ENCODE measurements at places on chromosomes 4 and X. TPM values are rescaled to one million over a fixed set of nuclear protein-coding genes. Genes with fewer than 3 reads are reported as not detected.

Gene MSANTD1
- total RNA-seq: 1.2 TPM

Gene TMEM31
- 0.68 TPM for total RNA-seq

GRCh38 chrX:113399506-113400192 lies 559.0 kb upstream of the AMOT start:
- no peak overlapping the region for H3K4me3 ChIP-seq
- H3K4me1 ChIP-seq: no peaks in the 10 kb centered on the region
- no peak overlapping the region for H3K27ac ChIP-seq

DNA sequence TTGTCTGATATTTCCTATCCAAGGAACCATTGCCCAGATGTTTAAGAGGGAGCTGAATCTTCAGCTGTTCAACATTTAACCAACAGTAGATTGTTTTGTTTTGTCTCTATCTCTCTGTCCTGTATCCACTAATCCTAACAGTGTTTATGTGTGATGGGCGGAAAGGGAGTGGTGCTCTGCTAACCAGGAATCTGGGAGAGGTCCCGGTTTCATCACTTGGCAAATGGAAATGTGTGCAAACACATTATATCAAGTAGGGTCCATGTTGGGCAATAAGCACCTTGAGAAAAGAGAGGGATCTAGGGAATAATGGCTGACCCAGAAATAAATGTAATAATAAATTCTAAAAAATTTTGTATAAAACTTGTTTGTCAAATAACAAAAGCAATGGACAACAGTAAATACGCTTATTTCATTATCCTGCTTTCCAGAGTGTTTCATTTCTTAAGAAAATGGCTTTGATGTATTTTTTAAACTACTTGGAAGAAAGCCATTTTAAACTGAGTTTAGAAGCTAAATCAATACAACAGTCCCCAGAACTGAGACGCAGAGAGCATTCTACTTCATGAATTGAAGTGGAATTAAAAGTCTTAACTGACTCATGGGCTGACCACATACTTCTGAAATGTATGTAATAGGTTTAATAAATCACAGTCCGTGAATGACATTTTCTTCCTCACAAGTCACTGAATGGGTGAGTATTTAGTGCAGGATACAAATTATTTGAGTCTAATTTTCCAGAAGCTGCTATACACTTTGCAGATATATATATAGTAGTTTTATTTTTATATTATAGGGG lies 55.8 kb downstream of the EMCN start:
- no peak overlapping the region for H3K27ac ChIP-seq
- no peak for DNase-seq
- H3K4me1 ChIP-seq: no peaks in the 10 kb centered on the region
- H3K36me3 ChIP-seq: no peaks in the 10 kb centered on the region
- H3K27me3 ChIP-seq: no peaks in the 10 kb centered on the region
- H3K4me3 ChIP-seq: no peak overlapping the region

- no peaks in the 10 kb centered on the region for H3K27me3 ChIP-seq
- H3K4me1 ChIP-seq: no peaks in the 10 kb centered on the region
- no peaks in the 10 kb centered on the region for H3K36me3 ChIP-seq
- no peak for DNase-seq
- H3K27ac ChIP-seq: no peak overlapping the region
- no peak overlapping the region for H3K4me3 ChIP-seq
Measured at GRCh38 chr4:147418226-147418625, 62.7 kb upstream of the EDNRA start.

DNA sequence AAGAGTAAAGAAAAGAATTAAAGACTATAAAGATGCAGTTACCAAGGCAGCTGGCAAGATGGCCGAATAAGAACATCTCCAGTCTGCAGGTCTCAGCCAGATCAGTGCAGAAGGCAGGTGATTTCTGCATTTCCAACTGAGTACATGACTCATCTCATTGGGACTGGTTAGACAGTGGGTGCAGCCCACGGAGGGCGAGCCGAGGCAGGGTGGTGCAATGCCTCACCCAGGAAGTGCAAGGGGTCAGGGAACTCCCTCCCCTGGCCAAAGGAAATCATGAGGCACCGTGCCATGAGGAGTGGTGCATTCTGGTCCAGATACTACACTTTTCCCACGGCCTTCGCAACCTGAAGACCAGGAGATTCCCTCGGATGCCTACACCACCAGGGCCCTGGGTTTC lies 20.5 kb downstream of the SPIN4 start:
- H3K4me3 ChIP-seq: no peak overlapping the region
- H3K4me1 ChIP-seq: no peaks in the 10 kb centered on the region
- DNase-seq: no peak
- H3K36me3 ChIP-seq: no peaks in the 10 kb centered on the region
- no peak overlapping the region for H3K27ac ChIP-seq

- no peaks in the 10 kb centered on the region for H3K36me3 ChIP-seq
- H3K4me3 ChIP-seq: no peak overlapping the region
- no peak overlapping the region for H3K27ac ChIP-seq
- no peaks in the 10 kb centered on the region for H3K4me1 ChIP-seq
Measured at GRCh38 chr4:175341203-175341755, 423.1 kb downstream of the ADAM29 start.

DNA sequence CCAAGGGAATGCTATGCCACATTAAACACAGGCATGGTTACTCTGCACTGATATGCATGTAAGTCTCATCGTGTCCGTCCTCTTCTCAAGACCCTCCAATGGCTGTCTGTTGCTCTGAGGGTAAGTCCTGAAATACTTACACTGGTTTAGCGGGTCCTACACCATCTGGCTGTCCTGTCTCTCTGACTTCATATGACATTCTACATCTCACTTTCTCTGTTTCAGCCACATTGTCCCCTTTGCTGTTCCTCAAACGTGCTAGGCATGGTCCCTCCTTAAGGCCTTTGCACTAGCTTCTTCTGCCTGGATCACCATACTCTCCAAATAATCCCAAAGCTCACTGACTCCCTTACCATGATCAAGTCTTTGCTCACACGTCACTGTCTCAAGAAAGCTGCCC lies 131.4 kb downstream of the PALLD start:
- H3K4me1 ChIP-seq: peaks cover 10% of the 10 kb centered on the region
- DNase-seq: no peak
- H3K27me3 ChIP-seq: no peaks in the 10 kb centered on the region
- H3K27ac ChIP-seq: no peak overlapping the region

All from endodermal cell (in vitro differentiated cells).